ENCODE measurements at places on chromosomes 5 and 9.

GRCh38 chr5:170293273-170293672, 4.3 kb downstream of the LCP2 start:
- peak; percentile 53 for DNase-seq

DNA sequence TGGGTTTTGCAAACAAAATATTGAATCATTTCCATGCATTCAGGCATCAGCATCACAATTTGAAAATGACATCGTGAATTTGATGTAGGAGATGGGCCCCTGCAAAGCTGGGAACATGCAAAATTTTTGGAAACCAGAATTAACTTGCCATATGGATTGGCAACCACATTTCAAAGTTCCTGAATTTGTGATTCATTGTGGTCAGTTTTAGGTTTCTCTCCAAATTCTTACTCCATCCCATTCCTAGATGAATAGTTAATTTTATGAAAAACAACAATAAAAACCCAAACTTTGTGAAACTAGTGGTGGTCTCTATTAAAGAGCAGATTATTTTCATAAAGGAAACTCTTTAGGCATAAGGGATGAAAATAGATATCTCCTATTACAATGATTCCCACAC, 107.8 kb upstream of the SLIT3 start:
- DNase-seq, result no peak

DNA sequence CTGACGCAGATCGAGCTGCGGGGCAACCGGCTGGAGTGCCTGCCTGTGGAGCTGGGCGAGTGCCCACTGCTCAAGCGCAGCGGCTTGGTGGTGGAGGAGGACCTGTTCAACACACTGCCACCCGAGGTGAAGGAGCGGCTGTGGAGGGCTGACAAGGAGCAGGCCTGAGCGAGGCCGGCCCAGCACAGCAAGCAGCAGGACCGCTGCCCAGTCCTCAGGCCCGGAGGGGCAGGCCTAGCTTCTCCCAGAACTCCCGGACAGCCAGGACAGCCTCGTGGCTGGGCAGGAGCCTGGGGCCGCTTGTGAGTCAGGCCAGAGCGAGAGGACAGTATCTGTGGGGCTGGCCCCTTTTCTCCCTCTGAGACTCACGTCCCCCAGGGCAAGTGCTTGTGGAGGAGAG, 4.6 kb upstream of the PHYHD1 start:
- no peak for DNase-seq

- no peak for DNase-seq
Measured at GRCh38 chr9:116692616-116693015, 5.5 kb downstream of the TRIM32 start.

DNA sequence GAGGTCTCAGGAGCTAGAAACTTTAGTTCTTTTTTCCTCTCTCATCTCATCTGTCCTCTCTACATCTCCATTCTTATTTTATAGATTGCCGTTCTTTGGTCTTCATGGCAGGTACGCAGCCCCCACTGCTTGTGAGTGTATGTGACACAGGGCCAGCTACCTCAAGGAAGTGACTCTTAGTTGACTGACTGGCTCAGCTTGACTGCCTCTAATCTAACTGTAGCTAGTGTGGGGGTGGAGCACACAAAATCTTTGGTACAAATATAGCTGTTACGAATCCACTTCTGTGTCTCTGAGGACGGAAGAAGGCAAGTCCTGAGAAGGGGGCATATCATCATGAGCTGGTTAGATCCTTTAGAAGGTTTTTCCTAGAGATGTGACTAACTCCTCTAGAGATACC, 19.8 kb upstream of the SPTAN1 start:
- no peak for DNase-seq

- no peak for DNase-seq
Measured at GRCh38 chr5:150068961-150069645, 17.3 kb downstream of the CSF1R start.

GRCh38 chr5:11963227-11963626, 59.0 kb upstream of the CTNND2 start:
- DNase-seq, result no peak

- DNase-seq, result no peak
Measured at GRCh38 chr5:6710070-6710469, 3.2 kb upstream of the TENT4A start.

DNA sequence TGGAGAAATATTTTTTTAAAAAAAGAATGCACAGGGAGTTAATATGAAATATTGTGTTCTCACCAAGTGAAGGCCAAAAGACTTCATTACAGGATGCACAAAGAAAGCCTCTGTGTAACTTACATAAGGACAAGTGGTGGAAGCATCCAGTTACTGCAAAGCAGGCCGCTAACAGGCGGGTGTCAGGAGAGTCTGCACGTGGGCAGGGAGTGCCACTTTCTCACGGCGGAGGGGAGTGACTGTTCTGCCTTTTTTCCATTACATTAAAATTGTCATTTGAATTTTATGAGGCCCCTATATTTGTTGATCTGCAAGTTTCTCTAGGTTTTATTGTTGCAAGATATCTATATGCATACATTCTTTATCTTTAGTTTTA, 28.1 kb upstream of the SPATA31E1 start:
- no peak for DNase-seq

GRCh38 chr5:41751867-41752266, 118.4 kb downstream of the OXCT1 start:
- DNase-seq, result no peak

- no peak for DNase-seq
Measured at GRCh38 chr9:136233411-136233810, 12.2 kb downstream of the QSOX2 start.

DNA sequence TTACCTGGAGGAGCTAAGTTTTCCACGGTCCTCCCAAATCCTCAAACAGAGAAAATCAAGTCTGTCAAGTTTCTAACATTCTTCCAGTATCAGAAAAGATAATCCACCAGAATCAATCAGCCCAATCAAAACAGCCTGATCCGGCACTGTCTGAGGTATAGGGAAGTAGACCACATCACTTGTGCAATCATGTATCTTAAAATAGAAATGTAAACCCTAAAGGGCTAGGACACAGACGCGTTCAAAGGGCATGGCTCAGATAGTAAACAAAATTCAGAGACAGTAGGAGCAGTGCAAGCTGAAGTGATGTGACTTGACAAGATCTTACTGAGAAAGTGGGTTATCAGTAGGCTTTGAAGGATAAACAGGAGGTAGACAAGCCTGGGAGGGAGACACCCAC, 252.4 kb upstream of the DAPK1 start:
- no peak for DNase-seq

GRCh38 chr9:37949576-37949975, 45.6 kb upstream of the SLC25A51 start:
- DNase-seq, result no peak

GRCh38 chr5:131212471-131213021, 41.8 kb downstream of the LYRM7 start:
- no peak for DNase-seq

GRCh38 chr5:7763621-7764072, 87.3 kb downstream of the CFAP90 start:
- no peak for DNase-seq

DNA sequence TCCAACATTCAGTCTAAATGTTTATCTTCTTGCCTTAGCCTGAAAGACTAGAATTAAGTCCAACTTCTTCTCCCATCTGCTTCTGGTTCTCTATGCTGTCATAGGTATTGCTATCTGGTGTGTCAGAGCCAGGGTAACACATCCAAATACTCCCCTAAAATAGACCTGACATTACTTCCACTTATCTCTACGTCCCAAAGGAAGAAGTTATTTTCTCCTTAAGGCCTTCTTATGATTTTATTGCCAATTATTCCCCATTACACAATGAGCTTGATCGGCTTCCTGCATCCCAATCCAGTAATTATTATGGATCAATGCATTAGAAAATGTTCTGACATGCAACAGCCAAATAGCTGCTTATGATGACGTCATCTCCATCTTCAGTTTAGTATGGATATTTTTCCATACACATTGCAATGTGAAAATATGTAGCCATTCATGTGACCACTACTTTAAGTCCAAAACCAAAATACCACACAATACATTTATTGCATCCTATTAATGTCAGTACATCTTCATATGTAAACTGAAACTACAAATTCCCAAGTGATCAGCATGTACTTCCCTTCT, 555.5 kb downstream of the MAT2B start:
- DNase-seq, result no peak

DNA sequence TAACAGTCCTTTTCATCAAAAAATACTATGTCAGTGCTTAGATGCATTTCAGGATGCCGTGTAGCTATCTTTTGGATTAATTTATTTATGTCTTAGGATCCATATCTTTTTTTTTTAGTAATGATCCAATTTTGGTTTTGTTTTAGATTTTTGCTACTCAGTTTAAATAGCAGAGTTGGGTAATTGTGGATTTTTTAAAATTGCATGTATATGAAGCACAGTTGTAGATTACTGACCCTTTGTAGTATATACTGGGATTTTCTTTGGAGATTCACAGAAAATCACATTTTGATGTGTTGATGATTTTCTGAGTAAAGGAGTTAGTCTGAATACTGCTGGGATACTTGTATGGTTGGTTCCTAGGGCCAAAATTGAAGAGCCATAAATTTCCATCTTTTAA, 111.8 kb downstream of the NIPBL start:
- no peak for DNase-seq

DNA sequence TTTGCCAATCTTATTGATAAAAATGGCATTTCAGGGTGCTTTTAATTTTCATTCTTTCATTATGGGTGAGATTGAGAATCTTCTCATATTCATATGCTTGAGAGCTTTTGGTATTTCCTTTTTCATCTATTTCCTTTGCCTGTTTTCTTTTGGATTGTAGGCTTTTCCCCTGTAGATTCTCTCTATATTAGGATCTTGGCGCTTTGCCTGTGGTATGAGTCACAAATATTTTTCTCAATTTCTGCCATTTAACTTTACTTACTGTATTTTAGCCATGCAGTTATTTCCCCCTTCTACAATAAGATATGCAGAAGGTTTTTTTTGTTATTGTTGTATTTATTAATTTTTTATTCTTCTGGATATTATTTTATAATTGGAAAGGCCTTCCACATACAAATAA, 21.5 kb upstream of the KLF9 start:
- DNase-seq, result no peak

DNA sequence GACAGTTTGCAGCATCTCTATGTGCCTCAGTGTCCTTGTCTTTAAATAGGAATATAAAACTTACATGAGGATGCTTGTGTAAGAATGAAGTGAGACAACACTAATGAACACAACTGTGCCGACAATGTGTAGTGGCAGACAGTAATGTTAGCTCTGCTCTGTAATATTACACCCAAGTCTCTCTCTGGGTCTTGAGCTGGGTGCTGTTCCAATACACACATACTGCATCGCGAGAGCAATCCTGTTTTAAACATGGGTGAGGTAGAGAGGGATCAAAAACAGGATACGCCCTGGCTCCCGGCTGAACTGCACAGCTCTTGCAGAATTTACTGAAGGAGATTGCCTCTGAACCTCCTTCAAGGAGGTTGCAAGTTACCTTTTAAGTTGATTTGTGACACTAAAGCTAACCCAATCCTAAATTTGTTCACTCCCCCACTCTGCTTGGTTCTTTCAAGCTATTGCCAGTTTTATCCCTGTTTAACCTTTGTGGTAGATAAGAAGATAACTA, 155.2 kb upstream of the ISL1 start:
- no peak for DNase-seq

DNA sequence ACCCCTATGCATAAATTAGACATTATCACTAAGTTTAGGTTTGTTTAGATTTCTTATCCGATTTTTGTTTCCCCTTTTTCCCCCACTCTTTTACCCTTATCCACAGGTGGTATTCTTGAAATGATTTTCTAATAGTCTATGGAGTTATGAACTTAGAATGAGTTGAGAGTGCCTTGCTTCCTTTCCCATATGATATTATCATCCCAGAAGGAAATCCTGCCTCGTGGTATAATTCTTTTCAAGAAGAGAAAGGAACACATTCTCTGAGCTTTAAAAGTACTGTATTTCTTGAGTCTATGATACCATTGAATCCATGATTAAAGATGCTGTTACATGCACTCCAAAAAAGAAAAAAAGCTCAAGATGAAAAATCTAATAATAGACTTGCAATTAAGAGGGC, 76.9 kb upstream of the ADAMTSL1 start:
- DNase-seq, result no peak

DNA sequence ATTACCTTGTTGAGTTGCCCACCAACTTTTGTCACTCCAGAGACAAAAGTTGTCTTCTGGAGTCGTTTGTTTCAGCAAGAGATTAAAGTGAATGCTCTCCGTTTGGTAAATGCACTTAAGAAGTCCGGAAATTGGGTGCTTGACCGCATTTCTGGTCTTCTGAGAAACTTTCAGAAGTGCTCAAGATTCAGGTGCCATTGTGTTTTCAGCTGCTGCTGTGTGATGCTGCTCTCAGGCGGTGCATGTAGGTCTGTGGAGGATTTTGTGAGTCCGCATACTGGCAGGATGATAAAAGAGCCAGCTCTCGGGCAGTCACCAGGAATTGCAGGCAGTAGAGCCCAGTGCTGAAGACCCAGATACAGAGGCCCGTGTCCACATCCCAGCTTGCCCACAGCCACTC, 5.9 kb upstream of the NFIL3 start:
- DNase-seq, result no peak

- peak; percentile 43 for DNase-seq
Measured at GRCh38 chr5:142800776-142801494, 30.8 kb downstream of the ARHGAP26 start.

DNA sequence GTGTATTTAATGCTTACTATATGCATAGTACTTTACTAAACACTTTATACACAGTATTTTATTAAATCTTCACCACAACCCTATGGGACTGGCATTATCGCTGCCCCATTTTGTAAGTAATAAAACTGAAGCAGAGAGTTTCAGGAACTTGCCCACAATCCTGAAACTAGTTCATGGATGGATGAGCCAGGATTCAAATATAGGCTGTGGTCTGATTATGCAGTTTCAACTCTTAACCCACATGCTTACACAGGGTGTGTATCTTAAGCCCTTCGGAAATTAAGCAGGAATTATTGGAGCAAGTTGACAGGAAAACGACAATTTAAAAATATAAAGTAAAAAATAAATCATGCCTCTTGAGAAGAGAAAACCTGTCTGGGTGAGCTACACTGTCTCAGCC, 109.0 kb downstream of the ATP10B start:
- no peak for DNase-seq

- DNase-seq, result no peak
Measured at GRCh38 chr9:120910643-120911042, 16.0 kb downstream of the TRAF1 start.

DNA sequence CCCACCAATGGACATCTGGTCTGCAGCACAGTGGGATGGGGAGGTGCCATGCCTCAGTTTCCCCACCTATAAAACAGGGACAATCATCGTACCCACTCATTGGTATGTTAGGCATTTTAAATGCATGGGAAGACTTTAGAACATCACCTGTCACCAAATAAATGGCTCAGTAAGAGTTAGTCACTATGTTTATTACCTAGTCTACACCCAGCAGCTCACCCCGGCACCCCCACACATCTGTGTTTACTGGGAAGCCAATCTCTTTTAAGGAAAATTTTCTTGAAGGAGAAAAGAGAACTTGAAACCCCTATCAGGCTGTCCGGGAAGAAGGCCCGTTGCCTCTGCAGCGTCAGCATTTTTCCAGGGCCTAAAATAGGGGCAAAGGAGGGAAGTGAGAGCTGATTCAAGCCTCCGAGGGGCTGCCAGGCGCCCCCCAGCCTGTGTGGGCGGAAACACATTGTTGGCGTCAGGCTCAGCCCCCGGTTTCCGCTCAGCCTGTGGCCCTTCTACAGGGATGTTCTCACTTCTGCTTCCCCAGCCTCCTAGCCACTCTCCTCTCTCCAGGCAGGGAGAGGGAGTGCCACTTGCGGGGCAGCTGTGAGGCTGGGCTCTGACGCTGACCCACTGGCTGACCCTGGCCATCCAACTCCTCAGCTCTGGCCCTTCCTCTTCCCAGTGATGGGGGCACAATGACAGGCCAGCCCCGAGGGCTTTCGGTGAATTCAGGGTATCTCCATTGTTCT, 4.6 kb downstream of the CSF1R start:
- DNase-seq, result no peak

- DNase-seq, result peak; percentile 18
Measured at GRCh38 chr9:79570448-79571308, 1.1 kb upstream of the TLE4 start.

Data from central memory CD8-positive, alpha-beta T cell (primary cell).